ENCODE measurements at places on chromosomes 6 and 20.

DNA sequence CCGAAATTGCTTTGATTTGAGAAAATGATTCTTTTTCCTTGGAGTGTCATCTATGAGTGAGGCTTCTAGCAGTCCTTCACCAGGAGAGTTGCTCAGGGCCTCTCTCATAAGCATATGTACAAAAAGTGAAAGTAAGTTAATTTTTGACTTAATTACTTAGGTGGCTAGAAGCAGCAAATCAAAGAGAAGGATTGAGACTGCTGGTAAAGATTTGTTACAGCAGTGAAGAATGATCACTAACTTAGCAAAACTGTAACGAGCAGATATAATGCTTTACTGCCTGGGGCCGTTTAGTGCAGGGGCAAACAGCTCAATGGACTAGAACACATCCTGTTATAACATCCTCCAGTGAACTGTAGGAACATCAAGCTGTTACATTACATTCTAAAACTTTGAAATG, 167.8 kb upstream of the RIPOR2 start:
- DNase-seq: no peak

GRCh38 chr6:40425192-40425919, 161.8 kb downstream of the LRFN2 start:
- no peak for DNase-seq

- DNase-seq: no peak
Measured at GRCh38 chr20:32589769-32590168, 4.6 kb upstream of the NOL4L start.

- DNase-seq: no peak
Measured at GRCh38 chr6:97697456-97697855, 414.4 kb upstream of the MMS22L start.

All from NCI-H1930 (cell line).